Smooth muscle cell of the pulmonary artery (primary cell): ENCODE measurements at places on chromosomes 3 and 15. TPM values are rescaled to one million over a fixed set of nuclear protein-coding genes. Genes with fewer than 3 reads are reported as not detected.

MESP2 gene
- total RNA-seq: 0.66 and 0.78 TPM in 2 replicates

SCN11A gene
- total RNA-seq: under 0.01 TPM in 1 of 2 replicates, not detected in the other

EXD1 gene
- total RNA-seq: not detected in 2 replicates

PBRM1 gene
- total RNA-seq: 81.0 and 91.2 TPM in 2 replicates

INKA1 gene
- 5.1 and 5.7 TPM in 2 replicates for total RNA-seq

C3orf38 gene
- total RNA-seq: 19.0 and 26.7 TPM in 2 replicates

CDV3 gene
- total RNA-seq: 153 and 174 TPM in 2 replicates

ONECUT1 gene
- total RNA-seq: not detected in 2 replicates

STRIT1 gene
- total RNA-seq: not detected in 2 replicates

CEP63 gene
- total RNA-seq: 17.1 and 19.2 TPM in 2 replicates

CCR3 gene
- total RNA-seq: not detected in 2 replicates

GATM gene
- total RNA-seq: 0.20 TPM in 2 replicates

PARP15 gene
- total RNA-seq: 0.03 and 0.13 TPM in 2 replicates

ECE2 gene
- total RNA-seq: 0.17 TPM in 1 of 2 replicates, not detected in the other

THPO gene
- 0.10 and 0.46 TPM in 2 replicates for total RNA-seq

DLL4 gene
- total RNA-seq: 0.07 and 0.10 TPM in 2 replicates

LAMB2 gene
- total RNA-seq: 2,135 and 2,279 TPM in 2 replicates

PATL2 gene
- total RNA-seq: 0.33 and 0.36 TPM in 2 replicates

MYZAP gene
- 0.03 and 0.07 TPM in 2 replicates for total RNA-seq

THAP10 gene
- total RNA-seq: 1.7 TPM in 2 replicates

ANKUB1 gene
- total RNA-seq: not detected in 2 replicates

UPK1B gene
- 0.17 and 0.98 TPM in 2 replicates for total RNA-seq

GLCE gene
- total RNA-seq: 8.4 and 17.3 TPM in 2 replicates

TAMM41 gene
- total RNA-seq: 5.0 and 7.6 TPM in 2 replicates

RASGRP1 gene
- 1.1 and 5.1 TPM in 2 replicates for total RNA-seq

ACKR2 gene
- total RNA-seq: 0.20 and 0.40 TPM in 2 replicates

CHSY1 gene
- total RNA-seq: 61.7 and 101 TPM in 2 replicates

ANKRD34C gene
- total RNA-seq: not detected in 2 replicates

GLT8D1 gene
- total RNA-seq: 106 and 149 TPM in 2 replicates

CPLX3 gene
- not detected in 2 replicates for total RNA-seq

BOC gene
- total RNA-seq: 7.6 and 15.6 TPM in 2 replicates

SAMMSON gene
- not detected in 2 replicates for total RNA-seq

MYO5C gene
- total RNA-seq: 0.07 and 0.10 TPM in 2 replicates

TGM4 gene
- total RNA-seq: not detected in 2 replicates

FYCO1 gene
- 56.8 and 63.1 TPM in 2 replicates for total RNA-seq
